ENCODE measurements at places on chromosomes 12 and 14.

GRCh38 chr12:84995641-84996040 lies 40.4 kb downstream of the TSPAN19 start:
- DNase-seq, result no peak

- DNase-seq, result no peak
Observed at GRCh38 chr12:130482448-130482847, 144.8 kb downstream of the PIWIL1 start.

GRCh38 chr14:62673014-62673755 lies 372.1 kb downstream of the KCNH5 start:
- DNase-seq, result no peak

- DNase-seq, result no peak
Observed at GRCh38 chr14:54301359-54301758, 95.4 kb upstream of the CDKN3 start.

- DNase-seq, result no peak
Observed at GRCh38 chr14:54600717-54601109, 33.8 kb downstream of the SAMD4A start.

GRCh38 chr12:49012739-49013138 lies 5.8 kb downstream of the PRKAG1 start:
- DNase-seq, result no peak

DNA sequence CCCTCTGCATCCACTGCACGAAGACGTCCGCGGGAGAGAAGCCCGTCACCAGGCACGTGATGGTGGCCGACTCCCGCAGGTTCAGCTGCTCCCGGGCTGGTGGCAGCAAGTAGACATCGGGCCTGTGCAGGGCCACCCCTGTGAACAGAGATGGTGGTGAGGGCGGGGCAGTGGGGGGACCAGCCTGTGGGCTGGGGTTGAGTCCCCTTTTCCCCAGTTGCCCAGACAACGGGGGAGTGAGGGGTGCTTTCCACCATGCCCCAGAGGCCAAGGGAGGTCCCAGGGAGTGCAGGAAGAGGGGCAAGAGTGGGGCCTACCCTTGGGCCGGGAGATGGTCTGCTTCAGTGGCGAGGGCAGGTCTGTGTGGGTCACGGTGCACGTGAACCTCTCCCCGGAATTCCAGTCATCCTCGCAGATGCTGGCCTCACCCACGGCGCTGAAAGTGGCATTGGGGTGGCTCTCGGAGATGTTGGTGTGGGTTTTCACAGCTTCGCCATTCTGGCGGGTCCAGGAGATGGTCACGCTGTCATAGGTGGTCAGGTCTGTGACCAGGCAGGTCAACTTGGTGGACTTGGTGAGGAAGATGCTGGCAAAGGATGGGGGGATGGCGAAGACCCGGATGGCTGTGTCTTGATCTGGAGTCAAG lies 328.3 kb downstream of the TMEM121 start:
- no peak for DNase-seq

DNA sequence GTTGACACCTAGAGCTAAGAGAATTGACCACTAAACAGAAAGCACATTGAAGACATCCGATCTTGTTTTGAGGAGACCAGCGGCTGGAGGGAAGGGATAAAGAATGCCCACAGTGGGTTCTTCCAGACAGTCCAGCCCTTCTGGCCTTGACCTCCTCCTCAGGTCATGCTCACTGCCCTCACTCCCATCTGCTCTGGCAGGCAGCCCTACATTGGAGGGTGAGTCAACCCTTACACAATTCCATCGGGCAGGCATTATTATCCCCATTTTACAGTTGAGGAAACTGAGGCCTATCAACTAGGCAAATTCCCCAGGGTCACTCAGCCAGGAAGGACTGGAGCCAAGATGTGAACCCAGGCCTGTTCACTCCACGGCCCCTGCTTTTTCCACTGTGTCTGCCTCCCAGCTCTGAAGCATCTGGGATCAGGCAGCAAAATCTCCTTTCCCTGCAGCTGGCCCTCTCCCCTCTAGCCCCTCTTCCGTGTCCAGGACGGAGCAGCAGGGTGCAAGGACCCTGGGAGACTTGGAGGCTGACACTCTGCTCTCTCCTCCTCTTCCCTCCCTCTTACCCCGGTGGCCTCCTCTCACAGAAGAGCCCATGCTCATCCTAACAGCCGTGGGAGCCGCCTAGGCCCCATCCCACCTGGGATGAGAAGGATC lies 5.3 kb downstream of the SCNN1A start:
- DNase-seq, result no peak

DNA sequence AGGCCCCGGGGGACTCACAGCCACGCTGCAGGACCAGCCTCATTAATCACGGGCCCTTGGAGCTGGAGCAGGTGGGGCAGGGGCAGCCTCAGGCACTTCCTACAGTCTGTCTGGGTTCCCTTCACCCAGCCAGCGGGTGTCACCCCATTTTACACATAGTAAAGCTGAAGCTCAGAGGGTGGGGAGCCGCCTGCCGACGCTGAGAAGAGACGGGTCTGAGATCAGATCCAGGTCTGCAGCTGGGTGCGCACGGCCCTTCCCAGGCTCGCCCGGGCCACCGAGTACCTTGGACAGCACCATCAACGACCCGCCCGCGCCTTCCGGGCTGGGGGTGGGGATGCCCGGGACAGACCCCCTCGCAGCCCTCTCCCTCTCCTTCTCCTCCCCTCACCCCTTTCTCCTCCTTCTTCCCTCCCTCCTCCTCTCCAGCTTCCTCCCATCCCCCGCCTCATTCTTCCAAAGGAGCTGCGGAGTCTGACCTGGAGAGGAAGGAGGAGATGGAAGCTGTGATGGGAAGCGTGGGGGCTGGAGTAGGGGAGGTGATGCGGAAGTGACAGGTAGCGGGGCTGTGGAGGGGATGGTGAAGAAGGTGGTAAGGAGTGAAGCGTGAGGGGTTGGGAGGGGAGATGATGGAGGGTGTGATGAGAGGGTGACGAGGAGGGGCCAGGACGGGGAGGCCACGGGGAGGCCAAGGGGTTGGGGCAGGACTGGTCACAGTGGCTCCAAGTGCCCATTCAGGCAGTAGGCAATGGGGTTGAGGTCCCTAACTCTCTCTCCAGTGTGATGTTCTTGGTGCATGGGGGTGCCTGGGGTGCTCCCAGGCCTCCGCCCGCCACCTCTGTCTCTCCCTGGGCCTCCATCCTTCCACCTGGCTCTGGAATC lies 8.8 kb downstream of the DTX1 start:
- no peak for DNase-seq

- no peak for DNase-seq
Observed at GRCh38 chr14:57375156-57375555, 15.2 kb upstream of the NAA30 start.

DNA sequence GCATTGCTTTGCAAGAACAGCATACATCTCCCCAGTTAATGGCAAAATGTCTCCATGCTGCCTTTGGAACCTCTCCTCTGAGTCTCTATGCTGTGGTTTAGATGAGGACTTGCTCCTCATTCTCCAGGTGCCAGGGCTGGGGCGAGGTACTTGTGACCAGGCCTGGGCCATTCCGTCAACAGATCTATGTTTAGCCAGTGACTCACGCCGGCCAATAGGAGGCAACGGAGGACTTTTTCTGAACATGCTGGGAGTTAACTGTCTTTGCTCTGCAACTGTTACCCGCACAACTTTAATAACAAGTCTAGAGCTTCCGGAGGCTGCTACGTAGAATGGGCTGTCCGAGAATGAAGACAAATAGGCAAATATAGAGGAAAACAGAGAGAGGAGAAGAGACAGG lies 214.2 kb downstream of the GLT1D1 start:
- DNase-seq, result no peak

GRCh38 chr12:51852404-51853137 lies 4.1 kb upstream of the FIGNL2 start:
- no peak for DNase-seq

GRCh38 chr14:24310646-24311604 lies at the start of gene LTB4R:
TSS of gene LTB4R (plus strand) at chr14:24311502. CDS start at chr14:24315652, 4,150 bp downstream.
- peak; percentile 61 for DNase-seq

DNA sequence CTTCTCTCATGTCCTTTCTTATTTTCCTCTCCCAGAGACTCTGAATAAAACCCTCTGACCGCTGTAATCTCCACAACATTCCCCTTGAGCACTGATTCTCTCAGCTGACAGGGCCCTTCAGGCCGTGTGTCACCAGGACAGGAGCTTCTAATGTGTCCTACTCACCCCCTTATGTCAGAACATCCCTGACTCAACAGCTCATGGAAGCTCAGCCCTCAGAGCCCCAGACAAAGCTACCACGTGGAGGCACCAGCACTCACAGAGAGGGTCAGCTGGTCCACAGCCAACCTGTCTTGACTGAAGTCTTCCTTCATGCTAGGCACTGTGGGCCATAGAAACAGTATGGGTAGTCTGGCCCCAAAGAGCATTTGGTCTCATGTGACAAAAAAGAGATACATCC lies 49.8 kb downstream of the SMUG1 start:
- no peak for DNase-seq

- no peak for DNase-seq
Observed at GRCh38 chr14:65044596-65044959, 57.7 kb downstream of the MAX start.

DNA sequence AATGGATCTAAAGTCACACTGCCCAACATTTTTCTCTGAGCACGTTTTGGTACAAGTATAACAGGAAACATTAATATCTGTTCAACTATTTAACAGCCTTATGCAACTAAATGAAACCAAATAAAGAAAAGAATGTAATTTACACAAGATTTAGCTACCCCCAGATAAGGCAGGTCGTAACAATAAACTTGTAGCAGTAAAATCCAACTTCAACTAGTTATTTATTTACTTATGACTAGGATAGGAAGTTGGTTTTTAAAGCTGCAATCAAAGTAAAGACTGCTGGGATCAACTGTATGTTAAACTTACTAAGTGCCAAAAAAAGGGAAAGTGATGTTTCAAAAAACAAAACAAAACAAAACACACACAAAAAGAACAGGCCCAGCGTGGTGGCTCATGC lies 30.9 kb downstream of the FERMT2 start:
- DNase-seq, result no peak

DNA sequence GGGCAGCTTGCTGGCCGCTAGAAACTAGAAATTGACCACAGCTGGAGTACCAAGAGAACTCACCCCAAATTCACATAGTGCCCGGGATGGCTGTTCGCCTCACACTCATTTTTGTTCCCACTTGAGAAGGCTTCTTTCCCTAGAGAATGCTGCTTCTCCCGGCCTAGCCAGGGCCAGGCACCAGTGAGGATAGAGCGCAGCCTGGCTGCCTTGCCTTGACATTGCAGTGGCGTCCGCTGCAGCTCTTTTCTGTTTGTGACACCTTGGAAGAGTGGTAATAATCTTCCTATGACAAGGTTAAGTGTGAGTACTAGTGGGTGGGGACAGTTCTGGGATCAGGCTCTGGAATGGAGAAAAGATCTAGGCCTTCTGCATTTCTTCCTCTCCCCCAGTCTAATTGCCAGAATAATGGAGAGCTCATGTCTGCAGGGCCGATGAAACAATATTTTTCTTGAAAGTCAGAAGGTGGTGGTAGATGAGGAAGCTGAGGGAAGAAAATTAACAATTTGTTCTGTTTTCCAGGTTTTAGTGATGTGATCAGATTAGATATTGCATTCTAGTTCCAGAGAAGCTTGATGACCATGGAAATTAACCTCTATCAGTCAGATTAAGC lies 3.7 kb downstream of the TMEM253 start:
- peak; percentile 80 for DNase-seq

Data from stimulated activated naive CD4-positive, alpha-beta T cell (primary cell).